ENCODE measurements at places on chromosomes 12 and 14.
A peak's percentile ranks its signal among the peaks of the same experiment; 100 is the strongest.

- no peak for DNase-seq
Observed at GRCh38 chr12:2825132-2825531, 9.7 kb downstream of the NRIP2 start.

- no peak for DNase-seq
Observed at GRCh38 chr12:63982604-63983295, 138.2 kb downstream of the SRGAP1 start.

- DNase-seq, result peak; percentile 43
Observed at GRCh38 chr12:26831951-26832821, 808 bp downstream of the ITPR2 start.

GRCh38 chr12:91902860-91903683, 242.6 kb downstream of the BTG1 start:
- DNase-seq, result no peak

DNA sequence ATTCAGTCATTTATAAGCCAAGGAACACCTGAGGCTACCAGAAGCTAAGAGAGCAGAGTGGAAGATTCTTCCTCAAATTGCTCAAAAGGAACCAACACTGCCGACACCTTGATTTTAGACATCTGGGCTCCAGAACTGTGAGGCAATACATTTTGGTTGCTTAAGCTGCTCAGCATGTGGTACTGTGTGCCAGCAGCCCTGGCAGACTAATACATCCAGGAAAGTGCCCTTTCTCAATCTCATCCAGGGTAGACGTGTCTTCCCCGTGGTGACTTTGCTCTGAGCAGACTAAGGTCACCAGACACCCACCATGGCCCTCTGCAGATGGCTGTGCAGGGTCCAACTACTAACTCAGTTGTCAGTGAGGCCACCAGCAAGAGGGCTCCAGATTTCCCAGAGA, 122.8 kb downstream of the VRK1 start:
- no peak for DNase-seq

GRCh38 chr12:49410818-49411217, 43.6 kb downstream of the SPATS2 start:
- no peak for DNase-seq

GRCh38 chr12:29499235-29499634, 1.7 kb upstream of the OVCH1 start:
- DNase-seq, result no peak

- no peak for DNase-seq
Observed at GRCh38 chr12:10097521-10097920, 1.3 kb downstream of the CLEC1A start.

DNA sequence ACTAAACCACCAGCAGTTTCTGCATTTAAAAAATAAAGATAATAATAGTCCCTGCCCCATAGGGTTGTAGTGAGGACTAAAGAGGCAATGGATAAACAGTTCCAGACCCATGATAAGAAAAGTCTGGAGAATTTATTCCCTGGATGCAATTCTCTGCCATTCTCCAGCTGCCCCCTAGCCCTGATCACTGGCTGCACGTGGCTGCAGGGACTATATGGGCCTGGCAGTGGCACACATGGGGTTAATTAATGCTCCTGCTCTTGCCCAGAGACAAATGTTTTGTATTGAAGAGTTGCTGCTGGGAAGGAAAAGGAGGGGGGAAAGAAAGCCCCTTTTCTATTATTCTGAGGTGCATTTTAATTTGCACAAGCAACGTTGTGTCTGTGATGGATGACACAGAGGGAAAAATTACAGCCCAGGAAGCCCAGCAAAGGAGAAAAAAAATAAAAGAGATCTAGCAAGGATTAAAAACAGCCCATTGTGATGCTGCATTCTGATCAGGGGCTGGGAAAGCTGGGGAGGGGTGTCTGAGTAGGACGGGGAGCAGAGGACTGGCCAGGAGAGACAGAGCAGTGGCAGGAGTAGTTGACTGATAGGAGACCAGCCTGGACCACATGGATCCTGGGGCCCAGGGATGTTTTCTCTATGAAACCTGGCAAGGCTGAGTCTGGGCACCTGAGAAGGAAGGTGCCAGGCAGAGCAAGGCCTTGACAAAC, 149.3 kb downstream of the ESRRB start:
- no peak for DNase-seq

DNA sequence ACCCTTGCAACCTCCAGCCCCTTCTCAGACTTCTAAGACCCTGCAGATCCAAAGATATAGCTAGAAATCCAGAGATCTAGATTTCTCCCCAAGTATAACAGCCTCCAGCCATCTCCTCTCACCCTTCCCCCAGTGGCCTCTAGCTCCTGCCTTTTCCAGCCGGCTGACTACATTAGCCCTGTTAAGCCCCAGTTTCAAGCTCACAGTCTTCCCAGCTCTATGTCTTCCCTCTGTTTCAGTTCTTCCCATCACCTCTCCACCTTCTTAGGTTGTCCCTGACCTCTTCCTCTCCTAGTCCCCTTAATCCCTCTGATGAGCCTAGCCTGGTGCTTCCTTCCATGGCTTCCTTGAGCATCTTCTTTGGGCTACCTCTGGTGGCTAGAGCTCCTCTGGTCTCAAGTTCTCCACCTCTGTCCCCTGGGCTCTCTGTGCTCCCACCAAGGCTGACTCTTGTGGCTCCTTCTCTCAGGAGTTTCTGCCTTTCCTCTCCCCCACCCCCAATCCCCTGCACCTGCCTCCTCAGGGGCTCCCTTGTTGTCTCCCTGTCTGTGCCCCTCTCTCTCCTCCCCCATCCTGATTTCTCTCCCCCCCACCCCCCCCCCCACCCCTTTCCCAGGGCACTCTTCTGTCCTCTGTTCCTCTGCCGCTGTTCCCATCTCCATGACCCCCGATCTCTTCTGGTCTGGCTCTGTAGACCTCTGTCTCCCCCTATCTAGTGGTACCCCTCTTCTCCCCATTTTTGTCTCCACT, 816 bp upstream of the GDF11 start:
- DNase-seq, result no peak

- no peak for DNase-seq
Observed at GRCh38 chr12:18868717-18869116, 130.8 kb downstream of the CAPZA3 start.

DNA sequence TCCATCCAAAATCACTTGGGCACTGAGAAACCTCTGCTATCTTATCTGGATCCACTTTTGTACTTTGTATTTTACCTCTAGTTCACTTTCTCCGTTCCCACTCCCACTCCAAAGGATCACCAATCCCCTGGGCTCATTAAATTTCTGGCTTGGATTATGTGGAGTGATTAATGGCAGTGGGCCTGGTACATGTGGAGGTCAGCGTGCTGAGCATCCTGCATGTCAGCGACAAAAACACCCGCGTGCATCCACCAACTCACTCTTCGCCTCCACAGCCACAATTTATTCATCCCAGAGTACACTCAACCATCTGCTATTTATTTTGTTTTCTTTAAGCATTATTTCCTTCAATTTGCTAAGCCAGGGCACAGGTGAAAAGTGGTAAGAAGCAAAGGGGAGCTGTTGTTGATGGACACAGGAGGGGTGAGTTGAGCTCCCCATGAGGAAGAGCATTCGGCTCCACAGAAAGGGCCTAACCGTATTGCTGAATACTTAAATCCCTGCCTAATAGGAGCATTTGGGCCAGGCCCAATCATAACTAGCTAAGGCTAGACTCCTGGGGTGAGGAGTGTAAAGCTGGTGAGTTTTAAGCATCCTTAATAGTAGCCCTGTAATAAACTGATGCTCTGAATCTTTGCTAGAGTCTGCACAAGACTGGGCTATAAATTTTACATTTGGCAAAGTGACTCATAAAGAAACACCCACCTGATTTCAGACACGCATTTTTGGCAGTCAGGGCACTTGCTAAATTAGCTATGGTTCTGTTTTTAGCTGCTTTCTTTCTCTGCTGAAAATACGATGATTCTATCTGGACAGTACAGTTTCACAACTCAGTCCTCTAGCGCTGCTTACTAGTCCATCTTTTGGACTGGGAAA, 137.8 kb downstream of the SLC25A21 start:
- no peak for DNase-seq

- no peak for DNase-seq
Observed at GRCh38 chr14:105840266-105841021, 314.1 kb downstream of the TMEM121 start.

GRCh38 chr12:113551563-113551962, 79.9 kb upstream of the LHX5 start:
- DNase-seq, result no peak

DNA sequence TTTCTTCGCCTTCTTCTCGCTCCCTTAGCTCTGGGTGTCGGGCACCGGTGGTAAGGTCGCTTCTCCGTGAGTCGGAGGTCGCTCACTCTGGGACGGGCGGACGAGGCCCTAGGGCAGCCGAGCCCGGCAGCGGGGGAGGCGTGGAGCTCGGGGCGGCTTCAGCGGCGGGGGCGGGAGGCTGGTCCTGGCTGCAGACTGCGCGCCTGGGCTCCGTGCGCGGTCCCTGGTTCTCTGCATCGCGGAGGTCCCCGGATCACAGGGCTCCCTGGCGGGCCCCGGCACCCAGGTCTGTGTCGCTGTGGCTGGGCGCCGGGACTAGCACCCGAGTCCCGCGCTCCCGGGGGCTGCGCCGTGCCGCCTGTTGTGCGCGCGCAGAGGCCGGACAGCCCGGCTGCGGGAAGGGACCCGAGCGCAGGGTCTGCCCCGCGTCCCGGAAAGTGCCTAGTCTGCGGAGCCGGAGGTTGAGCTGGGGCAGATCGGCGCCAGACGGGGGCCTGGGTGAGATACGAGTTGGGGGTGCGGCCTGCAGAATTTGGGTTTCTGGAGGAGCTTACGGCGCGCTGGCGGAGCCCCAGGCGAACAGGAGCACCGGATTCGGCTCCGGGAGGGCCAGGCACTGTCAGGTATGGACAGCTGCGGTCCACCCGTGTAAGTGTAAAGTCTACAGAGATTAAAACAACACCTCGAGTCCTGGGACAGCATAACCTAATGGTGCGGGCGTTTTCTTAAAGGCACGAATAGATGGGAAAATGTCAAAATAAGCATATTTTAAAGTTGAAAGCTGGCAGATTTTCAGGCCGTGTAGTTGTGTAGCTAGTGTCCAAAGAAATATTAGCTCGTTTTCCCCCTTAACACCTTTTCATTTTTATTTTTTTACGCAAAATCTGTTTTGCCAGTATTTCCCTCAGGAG, 713 bp downstream of the FRMD6 start:
- DNase-seq, result no peak

GRCh38 chr14:95609398-95609990, 74.6 kb downstream of the GLRX5 start:
- DNase-seq, result no peak

- DNase-seq, result no peak
Observed at GRCh38 chr12:26130728-26131127, 5.9 kb upstream of the BHLHE41 start.

DNA sequence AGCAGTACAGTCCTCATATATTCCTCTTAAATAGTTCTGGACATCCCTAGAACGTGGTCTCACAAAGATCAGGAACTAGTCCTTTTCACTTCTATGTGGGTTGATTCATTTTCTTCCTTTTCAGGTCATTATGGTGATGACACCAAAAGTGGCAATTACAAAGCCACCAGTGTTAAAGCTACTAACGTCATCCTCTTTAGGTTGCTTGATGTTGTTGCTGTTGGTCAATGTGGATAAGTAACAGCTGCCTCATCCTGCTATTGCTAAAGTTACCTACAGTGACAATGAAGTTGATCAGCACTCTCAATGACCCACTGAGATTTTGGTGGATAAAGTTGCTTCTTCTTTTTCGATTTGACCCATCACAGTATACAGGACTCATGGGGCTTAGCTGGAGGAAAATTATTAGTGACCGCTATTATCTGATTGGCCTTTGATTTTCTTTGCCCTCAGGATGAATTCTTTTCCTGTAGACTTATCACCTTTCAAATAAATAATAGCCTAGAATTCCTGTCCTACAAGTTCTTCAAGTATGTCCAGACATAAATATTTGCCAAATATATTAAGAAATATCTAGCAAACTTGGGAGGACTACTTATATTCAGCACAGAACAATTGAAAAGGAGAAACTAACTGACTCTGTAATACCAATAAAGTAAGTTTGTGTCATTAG, 54.0 kb upstream of the ATP2B1 start:
- no peak for DNase-seq

DNA sequence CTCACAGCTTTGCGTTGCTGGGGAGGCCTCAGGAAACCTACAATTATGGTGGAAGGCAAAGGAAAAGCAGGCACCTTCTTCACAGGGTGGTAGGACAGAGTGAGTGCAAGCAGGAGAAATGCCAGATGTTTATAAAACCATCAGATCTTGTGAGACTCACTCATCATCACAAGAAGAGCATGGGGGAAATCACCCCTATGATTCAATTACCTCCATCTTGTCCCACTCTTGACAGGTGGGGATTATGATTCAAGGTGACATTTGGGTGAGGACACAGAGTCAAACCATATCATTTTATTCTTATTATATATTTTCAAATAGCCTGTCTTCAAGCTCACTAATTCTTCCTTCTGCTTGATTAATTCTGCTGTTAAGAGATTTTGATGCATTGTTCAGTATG, 665.3 kb downstream of the TRHDE start:
- DNase-seq, result no peak

GRCh38 chr12:90978117-90978770, 23.3 kb upstream of the CCER1 start:
- DNase-seq, result no peak

DNA sequence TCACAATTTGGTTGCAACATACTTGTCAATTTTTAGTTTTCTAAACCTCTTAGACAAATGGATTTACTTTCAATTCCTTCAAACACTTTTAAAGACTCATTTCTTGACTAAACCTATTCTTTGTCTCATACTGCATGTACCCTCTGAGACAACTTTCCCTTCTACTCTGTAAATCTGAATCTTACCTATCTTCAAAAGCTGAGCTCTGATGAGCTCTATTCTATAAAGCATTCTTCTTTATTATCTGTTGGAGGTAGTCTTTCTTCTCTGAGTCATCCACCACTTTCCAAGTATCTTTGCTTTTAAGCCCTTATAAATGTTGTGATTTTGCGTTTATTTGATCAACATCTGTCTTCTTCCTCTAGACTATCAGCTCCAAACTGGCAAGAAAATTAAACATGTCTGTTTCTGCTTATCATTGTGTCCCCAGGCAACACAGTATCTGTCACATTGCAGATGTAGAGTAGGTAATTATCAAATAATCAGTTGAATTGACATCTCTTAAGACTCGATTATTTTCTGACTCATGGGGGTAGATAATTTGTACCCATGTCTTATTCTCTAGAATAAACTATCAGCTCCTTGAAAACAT, 265.6 kb upstream of the FAR2 start:
- DNase-seq, result no peak

DNA sequence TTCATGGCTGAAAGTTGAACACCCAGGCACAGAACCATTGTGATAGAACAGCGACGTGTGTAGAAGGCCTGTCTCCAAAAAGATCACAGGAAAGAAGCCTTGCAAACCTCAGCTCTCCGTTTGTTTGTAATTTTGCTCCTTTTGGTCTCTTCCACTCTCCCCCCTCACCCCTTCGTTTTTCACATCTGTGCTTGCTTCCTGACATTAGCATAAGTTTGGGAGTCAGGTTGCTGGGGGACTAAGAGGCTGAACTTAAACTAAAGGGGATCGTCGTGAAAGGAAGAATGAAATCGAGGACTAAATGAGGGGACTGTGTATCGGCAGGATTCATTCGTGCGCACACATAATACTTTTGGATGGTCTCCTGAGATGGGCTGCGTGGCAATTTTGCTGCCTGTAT, 200.6 kb downstream of the BCAT1 start:
- DNase-seq, result no peak

Data from stimulated activated CD8-positive, alpha-beta memory T cell treated with anti-CD3 and anti-CD28 coated beads, Interleukin-15, amount 100 ng/mL, for 4 hours (primary cell).